ENCODE measurements at places on chromosomes 3 and 15. TPM values are rescaled to one million over a fixed set of nuclear protein-coding genes. Genes with fewer than 3 reads are reported as not detected.

GRCh38 chr3:9685216-9686049 is 18.2 kb upstream of the CPNE9 start:
- DNase-seq = no peak

GRCh38 chr3:65888980-65889706 is 149.6 kb downstream of the MAGI1 start:
- no peak for DNase-seq

GRCh38 chr15:66094331-66094730 is 159.2 kb downstream of the MEGF11 start:
- peak; percentile 82 for DNase-seq

DNA sequence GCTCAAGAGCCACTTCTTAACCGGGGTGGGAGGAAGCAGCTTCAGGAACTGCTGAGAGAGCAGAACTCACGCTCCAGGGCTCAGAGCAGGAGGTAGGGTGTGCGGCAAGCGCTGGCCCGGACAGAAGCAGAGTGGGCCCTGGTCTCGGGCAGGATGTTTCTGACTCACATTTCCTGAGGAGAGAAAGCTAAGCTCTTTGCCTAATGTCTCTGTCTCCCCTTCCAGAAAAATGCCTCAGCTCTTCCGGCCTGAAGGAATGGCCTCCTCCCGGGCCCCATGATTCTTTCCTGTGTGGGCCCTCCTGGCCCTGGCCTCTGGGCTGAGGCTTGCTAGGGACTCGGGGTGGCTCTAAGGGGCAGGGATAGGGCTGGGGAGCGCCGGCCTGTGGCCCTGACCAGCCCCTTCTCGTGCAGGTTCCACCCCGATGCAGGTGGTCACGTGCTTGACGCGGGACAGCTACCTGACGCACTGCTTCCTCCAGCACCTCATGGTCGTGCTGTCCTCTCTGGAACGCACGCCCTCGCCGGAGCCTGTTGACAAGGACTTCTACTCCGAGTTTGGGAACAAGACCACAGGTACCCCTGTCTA is 4.1 kb upstream of the STAB1 start:
- no peak for DNase-seq

GRCh38 chr15:73265536-73266153 is 103.1 kb downstream of the HCN4 start:
- DNase-seq = no peak

GRCh38 chr3:69082361-69082760 is 2.2 kb upstream of the UBA3 start:
- DNase-seq = no peak

GRCh38 chr3:69122403-69122802 is at the start of gene LMOD3:
Gene LMOD3, minus strand, starts transcription at chr3:69122595. Its CDS starts 209 bp downstream, at chr3:69122386.
- DNase-seq = no peak

The PRC1 gene
- total RNA-seq = 3.8 TPM

The TUSC7 gene
- total RNA-seq = not detected

The IL5RA gene
- not detected for total RNA-seq

Data from mesenteric fat pad (tissue), 1 donor.